ENCODE measurements at places on chromosomes 16 and 17.

DNA sequence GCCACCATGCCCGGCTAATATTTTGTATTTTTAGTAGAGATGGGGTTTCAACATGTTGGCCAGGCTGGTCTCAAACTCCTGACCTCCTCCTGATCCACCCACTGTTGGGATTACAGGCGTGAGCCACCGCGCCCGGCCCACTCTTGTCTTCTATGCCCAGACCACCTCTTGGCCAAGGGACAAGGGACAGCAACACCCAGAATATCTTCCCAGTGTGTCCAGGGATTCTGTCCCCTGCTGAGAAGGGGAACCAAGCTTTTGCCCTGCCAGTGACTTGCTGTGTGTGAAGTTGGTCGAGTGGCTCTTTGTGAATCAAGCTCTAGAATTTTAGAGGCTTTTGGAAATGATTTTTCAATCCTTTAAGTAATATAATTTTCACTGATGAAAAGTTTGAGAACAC is 1.7 kb upstream of the MPO start:
- DNase-seq: no peak

GRCh38 chr16:13429416-13429815 is 490.5 kb upstream of the ERCC4 start:
- DNase-seq: no peak

DNA sequence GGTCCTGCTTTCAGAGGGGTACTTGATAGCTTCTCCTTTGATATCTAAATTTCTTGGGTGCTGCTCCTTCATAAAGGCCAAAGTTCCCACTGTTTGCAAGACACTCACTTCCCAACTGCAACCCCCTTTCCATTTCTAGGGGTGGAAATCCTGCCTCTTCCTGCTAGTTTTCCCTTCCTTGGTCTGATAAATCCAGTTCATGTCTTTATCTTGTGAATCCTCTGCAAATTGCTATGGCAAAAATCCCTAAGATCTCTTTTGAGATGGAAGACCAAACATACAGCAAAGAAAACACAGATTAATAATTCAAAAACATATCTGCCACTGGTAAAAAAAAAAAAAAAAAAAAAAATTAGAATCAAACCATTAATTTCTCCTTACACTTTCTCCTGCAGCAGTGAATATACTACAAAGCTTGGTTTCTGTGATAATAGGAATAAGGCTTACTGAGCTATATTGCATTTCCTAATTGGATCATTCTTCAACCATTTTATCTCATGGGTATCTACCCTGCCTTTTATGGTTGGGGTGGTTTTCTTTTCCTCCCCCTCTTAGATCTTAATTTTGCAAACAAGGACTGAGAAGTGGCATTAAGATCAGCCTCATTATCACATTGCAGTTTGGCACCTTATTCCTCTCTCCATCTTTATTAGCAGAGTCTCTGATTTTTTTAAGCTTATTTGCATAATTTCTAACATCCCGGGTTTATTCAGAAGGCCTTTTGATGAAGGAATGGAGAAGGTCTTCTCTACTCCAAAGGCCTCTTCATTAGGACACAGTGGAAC is 439.1 kb downstream of the XYLT1 start:
- no peak for DNase-seq

GRCh38 chr16:86797700-86798099 is 219.4 kb downstream of the FOXL1 start:
- no peak for DNase-seq

DNA sequence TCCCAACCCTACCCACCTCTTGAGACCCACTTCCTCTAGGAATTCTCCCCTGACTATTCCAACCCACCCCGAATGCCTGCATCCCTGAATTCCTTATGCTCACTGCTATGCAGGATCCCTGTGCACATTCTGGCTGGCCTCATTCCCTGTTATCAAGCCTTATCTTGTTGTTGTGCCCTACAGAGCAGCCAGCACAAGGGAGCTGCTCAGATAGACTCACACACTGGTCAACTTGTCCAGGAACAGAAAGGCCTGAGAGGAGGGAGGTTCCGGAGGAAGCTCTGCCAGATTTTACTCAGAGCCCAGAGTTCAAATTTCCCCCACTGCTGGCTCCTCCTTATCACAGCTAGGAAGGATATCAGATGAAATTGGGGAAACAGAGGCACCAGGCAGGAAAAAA is 24.8 kb upstream of the MYO18A start:
- DNase-seq: no peak

GRCh38 chr17:72677714-72678390 is 414.6 kb downstream of the SLC39A11 start:
- no peak for DNase-seq

DNA sequence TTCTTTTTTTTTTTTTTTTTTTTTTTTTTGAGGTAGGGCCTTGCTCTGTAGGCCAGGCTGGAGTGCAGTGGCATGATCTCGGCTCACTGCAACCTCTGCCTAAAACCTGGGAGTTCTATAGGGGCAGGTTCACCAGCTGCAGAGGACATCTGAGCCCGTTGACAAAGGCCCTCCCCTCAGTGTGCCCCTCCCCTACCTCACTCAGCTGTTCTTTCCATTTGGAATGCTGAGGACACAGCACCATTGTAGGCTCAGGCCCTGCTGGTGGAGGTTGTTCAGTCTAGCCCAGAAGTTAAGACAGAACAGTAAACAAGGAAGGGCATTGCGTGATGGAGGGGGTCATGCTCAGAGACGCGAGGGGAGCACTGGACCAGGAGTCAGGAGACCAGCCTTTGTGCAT is 21.8 kb upstream of the KIF19 start:
- DNase-seq: no peak

DNA sequence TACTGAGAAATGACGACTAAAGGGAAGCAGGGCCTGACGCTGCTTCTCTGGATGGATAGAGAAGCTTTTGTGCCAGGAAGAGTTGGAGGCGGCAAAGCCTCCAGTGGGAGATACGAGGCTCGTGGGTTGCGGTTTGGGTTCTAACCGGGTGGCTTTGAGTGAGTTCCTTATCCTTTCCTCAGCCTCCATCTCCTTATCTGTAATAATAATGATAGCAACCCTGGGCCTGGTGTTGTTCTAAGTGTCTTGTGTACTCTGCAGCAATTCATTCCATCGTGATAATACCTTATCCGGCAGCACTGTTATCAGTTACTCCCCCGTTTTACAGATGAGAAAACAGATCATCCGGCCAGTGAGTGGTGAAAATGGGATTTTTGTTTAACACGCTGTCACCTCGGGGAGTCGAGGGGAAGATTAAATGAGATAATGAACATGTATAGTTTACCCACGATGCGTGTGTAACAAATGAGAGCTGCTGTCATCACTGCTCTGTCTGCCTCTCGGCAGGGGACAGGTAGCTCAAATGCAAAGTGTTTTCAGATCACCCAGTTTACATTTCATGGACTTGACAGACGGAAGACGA is 52.0 kb upstream of the LHX1 start:
- no peak for DNase-seq

- no peak for DNase-seq
These were observed 15.9 kb downstream of the HEXIM2 start for GRCh38 chr17:45177563-45177962.

GRCh38 chr17:28726226-28726626 is at the start of gene TLCD1:
Gene TLCD1 (minus strand): TSS chr17:28726233. CDS start chr17:28726097, 136 bp downstream.
- DNase-seq: peak; percentile 18

GRCh38 chr16:21219551-21219950 is 8.2 kb upstream of the ZP2 start:
- no peak for DNase-seq

DNA sequence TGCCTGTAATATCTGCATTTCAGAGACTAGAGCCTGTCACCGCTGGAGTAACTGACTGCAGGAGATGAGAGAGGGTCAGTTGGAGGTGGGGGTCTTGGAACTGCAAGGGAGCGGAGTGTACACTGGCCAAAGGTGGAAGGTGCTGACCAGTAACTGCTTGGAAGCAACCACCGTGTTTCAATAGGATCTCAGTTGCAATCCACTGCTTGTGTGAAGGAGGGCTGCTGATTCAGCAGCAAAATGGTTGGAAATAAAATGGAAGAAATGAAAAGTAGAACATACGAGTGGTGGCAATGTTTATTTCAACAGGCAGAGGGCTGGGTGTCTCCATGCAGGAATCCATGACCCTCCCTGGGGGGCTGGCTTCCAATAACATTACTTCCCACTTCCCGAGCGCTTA is 2.1 kb upstream of the JPH3 start:
- no peak for DNase-seq

DNA sequence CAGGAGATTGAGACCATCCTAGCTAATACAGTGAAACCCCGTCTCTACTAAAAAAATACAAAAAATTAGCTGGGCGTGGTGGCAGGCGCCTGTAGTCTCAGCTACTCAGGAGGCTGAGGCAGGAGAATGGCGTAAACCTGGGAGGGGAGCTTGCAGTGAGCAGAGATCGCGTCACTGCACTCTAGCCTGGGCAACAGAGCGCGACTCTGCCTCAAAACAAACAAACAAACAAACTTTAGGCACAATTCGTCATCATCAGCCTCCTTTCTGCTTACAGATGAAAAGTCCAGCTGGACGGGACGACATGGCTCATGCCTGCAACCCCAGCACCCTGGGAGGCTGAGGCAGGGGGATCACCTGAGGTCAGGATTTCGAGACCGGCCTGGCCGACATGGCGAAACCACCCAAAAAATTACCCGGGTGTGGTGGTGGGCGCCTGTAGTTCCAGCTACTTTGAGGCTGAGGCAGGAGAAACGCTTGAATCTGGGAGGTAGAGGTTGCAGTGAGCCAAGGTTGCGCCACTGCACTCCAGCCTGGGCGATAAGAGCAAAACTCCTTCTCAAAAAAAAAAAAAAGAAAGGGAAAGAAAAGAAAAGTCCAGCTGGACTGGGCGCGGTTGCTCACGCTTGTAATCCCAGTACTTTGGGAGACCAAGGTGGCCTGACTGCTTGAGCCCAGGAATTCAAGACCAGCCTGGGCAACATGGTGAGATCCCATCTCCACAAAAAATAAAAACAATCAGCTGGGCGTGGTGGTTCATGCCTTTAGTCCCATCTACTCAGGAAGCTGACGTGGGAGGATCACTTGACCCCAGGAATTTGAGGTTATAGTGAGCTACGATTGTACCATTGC is 1.5 kb upstream of the SPIRE2 start:
- DNase-seq: no peak

GRCh38 chr17:6591599-6592158 is 35.3 kb upstream of the PITPNM3 start:
- DNase-seq: no peak

GRCh38 chr17:42653179-42654124 is 5.6 kb upstream of the TUBG2 start:
- no peak for DNase-seq

DNA sequence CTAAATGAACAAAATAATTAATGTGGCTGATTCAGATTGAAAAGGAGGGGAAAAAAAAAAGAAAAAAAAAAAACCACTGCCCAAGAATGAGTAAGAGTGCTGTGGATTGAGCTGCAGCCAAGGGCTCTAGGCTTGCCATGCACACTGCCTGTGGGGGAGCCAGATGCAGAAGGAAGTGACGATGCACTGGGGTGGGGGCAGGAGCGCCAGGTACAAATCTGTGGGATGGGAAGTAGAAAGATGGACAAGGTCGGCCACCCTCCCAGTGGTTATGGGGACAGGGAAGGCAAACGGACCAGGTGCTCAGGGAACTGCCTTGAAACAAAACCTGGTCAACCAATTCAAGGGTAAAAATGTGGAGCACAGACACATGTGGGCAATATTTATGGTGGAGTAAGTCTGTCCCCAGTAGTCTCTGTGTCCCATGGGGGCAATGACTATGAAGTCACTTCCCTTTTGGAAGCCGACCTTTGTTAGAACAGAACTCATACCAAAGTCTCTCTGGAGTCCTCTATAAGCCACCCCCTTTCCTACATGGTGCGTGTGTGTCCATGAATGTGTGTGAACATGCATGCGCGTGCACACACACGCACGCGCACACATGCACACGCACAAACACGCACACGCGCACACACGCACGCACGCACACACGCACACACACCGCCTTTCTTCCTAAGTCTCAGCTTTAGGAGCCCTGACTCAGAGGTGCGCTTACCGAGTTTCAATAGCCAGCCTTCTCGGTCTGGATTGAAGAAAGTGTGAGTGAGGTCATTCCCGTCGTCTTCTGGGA is 84.3 kb downstream of the CYTH1 start:
- no peak for DNase-seq

- no peak for DNase-seq
These were observed 1279.0 kb upstream of the CDH8 start for GRCh38 chr16:63315229-63315628.

GRCh38 chr16:12590963-12591362 is 212.7 kb downstream of the CPPED1 start:
- no peak for DNase-seq

GRCh38 chr17:9628509-9628908 is 16.8 kb upstream of the USP43 start:
- no peak for DNase-seq

DNA sequence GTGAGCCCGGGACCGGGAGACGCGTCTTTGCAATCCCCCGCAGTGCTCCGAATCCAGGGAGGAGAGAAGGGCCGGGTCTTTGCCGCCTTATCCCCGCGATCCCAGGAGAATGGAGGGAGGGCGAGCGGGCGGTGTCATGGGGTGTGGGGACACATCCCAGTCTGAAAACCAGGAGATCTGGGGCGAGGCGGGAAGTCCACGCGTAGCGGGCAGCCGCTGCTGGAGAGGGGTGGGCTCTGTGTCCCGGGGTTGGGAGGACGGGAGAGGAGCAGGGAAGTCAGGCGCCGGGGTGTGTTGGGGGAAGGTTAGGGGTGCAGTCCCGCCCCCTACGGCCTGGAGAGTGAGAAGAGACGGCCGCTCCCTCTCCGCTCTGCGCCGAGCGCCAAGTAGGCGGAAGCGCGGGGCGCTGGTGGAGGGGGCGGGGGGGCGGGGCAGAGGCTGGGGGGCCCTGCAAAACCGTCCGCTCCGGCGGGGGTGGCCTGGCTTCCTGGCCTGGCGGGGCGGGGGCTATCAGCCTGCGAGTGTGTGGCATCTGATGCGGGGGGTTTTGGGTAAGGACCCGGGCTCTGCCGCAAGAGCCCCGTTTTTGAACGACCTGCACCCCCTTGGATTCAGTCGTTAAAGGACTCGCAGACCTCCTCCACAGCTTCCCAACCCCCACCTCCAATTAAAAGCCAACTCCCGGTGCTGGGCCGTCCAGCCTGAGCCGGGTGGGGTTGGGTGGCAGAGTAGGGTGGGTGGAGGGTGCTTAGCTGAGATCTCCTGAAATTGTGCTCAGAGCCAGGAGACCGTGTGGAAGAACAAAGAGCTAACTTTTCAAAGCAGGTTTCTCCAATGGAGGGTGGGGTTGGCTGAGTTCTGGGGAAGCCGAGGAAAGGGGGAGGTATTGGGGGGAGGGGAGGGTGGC is 654 bp downstream of the LASP1 start:
- DNase-seq: peak; percentile 52

DNA sequence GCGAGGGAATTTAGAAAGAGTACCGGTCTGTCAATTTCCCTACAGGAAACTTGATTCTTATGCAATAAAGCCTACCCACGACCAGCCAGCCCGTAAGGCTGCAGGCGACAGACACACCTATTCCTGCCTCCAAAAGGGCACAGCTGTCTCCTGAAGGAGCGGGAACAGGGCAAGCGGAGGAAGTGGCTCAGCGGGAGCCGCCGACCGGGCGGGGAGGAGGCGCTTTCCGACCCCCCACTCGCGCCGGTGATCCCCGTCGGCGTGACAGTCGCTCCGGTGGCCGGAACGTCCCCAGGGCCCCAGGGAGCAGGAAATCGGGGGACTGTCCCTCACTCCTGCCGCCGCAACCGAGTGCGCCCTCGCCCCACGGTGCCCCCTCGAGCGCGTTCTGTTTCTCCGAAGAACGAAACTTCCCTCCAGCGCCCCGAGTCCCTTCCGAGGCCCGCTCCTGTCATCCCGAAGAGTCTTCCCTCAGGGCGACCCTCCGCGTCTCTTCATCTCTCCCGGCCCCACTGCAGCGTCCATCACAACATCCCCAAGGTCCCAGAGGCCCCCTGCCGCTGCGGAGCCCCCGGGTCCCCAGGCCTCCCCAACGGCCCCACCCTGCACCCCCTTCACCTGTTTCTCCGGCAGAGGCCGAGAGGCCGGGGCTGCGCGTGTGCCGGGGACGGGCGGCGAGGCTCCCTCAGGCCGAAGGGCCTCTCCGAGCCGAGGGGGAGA is 421 bp downstream of the STAT3 start:
- DNase-seq: peak; percentile 21

Measured in stimulated activated CD8-positive, alpha-beta memory T cell treated with anti-CD3 and anti-CD28 coated beads, Interleukin-2, amount 100 ng/mL, for 1 hour (primary cell).